ENCODE measurements at places on chromosomes 11 and 22.
A peak's percentile ranks its signal among the peaks of the same experiment; 100 is the strongest.

- peak; percentile 72 for DNase-seq
These were observed 25.6 kb downstream of the PARVB start for GRCh38 chr22:44049486-44050231.

DNA sequence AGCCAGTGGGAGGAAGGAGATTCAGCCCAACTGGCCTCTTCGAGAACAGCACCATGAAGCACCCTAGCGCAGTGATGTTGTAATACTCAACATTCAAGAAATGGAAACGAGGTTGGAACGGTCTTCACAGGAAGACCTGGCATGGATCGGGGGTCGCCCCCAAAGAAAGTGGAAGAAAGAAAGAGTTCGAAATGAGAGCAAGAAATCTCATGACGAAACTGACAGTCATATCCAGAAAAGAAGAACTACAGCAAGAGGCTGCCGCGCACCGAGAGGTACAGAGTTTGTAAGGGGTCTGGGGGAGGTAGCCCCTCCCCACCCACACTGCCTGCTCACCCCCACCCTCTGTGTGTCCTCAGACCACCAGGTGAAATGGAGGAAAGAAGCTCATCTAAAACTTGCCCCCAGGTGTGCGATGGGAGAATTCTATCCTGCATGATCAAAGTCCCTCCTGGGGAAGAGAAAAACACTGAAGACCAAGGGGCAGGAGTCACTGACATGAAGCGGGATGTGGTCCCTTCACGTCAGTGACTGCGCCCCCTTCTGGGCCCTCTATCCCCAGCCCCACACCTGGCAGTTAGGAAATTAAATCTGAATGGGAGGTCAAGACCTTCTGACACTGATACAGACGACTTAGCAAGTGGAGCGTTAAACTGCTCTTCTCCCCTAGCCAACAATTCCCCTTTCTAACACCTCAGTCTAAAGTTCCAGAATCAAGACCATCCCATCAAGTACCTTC lies 52.9 kb upstream of the SPATA19 start:
- DNase-seq = no peak

DNA sequence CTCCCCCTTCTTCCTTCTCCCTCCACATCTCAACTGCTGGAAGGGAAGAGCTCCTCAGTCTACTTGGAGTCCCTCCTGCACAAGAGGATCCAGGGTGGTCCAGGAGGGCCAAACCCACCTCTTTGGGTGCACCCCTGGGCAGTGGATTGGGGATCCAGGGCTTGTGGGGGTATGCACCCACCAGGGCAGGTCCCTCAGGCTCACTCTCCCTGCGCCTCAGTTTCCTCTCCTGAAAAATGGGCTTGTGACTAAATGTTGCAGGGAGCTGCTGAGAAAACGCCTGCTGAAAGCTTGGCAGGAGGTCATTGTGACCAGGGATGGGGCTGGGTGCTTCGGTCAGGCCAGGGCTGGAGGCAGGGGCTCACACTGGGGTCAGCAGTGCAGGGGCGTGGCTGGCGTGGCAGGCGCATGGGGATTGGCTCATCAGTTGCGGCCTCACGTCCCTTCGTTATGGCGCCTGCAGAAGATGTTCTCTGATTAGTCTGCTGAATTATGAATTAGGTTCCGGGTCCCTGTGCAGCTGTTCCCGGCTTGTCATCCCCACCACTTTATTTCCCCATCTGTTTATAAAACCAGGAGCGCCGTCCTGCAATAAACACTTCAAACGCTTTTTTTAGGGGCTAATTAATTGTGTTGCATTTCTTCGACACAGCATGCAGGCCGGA lies 25.7 kb upstream of the CCDC188 start:
- DNase-seq = no peak

- peak; percentile 48 for DNase-seq
These were observed 2.5 kb downstream of the CHST1 start for GRCh38 chr11:45662665-45663485.

DNA sequence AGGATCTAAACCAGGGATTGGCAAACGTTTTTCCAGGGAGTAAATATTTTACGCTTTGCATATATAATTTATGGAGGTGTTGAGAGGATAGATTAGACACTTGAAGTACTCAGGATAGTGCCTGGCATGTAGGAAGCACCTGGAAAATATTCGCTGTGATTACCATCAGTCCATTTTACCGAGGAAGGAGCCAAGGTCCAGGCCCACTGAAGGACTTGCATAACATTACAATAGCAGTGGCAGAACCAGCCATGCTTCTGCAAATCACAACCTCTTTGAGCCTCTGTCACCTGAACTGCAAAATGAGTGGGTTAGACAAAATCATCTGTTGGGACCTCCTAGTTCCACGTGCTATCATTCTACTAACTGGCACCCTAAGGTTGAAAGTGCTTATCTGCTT lies 5.4 kb downstream of the FUT4 start:
- DNase-seq = no peak

DNA sequence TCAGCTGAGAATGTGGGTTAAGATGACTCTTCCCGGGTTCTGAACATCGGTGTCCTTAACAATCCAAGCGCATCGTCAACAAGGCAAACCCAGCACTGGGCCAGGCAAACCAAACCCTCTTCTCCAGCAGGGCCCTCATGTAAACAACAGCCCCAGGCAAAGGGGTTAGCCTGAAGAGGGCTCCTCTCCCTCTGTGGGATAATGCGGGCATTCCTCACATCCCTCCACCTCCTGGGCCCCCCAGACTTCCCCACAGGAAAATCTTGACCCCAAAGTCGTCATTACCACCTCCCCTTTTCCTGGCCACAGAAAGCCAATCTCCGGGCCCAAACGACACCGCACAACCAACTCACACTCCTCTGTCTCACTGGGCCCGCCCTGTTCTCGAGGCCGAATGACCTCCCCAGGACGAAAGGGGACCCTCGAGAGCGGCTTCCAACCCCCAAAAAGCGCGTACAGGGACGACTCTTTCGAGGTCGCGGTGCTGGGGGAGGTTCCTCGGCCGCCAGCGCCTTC lies 566 bp downstream of the DDB1 start:
- DNase-seq = no peak

GRCh38 chr11:1499261-1499890 lies 12.8 kb upstream of the MOB2 start:
- DNase-seq = no peak

DNA sequence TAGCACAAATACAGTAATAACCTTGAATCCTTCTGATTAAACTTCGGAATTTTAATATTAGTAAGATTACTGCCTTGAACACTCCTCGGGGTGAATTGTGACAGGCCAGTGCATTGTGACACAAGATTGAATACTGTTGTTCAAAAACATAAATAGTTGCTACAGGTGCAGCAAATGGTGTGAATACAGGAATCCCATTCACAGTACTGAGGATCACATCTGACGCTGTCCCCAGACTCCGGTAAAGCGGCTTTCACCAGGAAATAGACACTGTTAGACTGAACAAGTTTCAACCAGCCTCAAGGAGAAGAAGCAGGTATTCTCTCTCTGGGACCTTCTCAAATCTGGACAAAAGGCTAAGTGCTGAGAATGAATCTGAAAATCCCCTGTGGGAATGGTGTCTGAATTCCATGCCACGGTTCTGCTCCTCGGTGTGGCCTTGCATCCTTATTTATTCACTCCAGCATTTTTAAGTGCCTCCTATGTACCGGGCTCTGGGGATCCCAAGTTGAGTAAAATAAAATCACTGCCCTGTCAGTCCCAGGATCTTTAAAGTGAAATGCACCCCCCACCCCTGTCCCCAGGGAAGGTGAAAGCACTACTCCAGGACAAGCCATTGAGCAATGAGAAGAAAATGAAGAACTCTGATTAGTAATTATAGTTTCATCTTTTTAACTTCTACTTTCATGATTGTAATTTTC lies 3.4 kb downstream of the LGR4 start:
- no peak for DNase-seq
